ENCODE measurements at places on chromosomes 2 and 18.

GRCh38 chr18:9669016-9669415 lies 39.1 kb upstream of the RAB31 start:
- no peak for DNase-seq

DNA sequence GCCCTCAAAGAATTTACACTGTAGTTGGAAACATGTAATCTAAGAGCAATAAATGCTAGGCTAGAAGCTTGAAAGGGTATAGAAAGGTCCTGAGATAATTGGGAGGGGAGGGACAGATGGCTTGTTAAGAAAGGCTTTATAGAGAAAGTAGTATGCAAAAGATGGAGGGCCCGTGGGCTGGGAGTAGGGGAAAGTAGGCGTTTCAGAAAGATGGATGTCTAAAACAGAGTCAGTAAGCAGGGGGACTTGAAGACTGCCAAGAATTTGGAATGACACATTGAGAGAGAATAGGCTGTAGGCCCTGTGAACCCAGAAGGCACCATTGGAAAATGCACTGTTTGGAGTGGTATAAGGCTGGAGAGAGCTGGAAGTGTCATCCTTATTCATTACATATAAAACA lies 822 bp downstream of the PSMG2 start:
- DNase-seq: peak; percentile 46

GRCh38 chr2:181364492-181365170 lies 92.6 kb upstream of the ITGA4 start:
- peak; percentile 56 for DNase-seq

DNA sequence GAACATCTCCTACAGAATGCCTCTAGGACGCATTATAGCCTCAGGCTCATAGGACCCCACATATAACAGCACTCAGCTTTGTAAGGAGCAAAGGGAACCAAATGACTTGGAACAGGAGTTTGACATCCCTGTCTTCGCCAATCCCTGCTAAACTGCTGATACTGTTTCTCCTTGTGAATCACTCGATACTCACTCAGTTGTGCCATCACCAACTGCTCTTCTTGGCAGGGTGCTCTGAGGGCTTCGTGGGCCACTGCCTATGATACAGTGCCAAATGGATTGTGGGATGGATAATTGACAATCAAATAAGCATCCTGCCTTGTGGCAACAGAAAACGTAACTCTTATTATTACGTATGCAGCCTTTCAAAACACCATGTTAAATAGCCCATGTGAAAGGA lies 396.3 kb downstream of the RIT2 start:
- no peak for DNase-seq

DNA sequence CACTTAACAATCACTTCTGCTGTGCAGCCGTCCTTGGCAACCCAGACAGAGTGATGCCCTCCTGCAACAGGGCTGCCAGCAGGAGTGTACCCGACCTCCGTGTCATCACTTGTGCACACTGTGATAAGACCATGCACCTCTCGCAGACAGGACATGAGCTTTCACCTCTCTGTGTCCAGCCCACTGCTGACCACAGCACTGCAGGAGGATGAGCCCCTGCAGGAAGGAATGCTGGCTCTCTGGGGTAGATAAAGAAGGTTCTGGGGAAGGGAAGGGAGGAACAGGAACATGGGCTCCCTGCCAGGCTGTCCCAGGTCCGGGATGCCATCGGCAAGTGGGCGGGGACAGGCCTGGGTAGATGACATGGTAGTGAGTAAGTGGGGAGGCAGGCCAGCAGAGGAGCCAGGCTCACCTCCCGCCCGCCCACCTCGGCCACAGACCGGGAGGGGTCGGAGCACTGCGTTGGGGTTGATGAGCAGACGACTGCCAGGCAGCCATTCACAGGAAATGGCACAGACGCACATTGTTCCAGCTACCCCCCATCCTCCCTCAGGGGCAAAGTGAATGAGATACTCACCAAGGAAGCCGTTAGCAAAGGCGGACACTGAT lies 18.6 kb upstream of the COL6A3 start:
- DNase-seq: peak; percentile 66

GRCh38 chr18:46338766-46339165 lies 234.6 kb downstream of the HAUS1 start:
- DNase-seq: no peak

DNA sequence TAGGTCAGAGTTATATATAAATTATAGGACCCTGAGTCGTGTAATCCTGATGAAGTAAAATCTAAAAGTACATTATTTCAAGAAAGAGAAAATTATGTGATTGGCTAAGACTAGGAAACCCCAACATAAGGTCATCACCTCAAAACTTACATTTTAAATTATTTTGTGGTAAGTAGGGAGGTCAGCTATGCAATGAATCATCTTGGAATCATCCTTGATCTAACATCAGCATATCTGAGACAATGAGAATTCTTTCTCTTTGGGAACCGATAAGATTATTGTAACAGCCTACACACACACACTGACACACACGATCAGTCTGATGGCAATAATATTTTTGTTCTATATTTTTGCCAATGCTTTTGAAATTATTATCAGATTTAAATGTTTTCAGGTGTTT lies 904.8 kb upstream of the CHAC2 start:
- DNase-seq: peak; percentile 33

DNA sequence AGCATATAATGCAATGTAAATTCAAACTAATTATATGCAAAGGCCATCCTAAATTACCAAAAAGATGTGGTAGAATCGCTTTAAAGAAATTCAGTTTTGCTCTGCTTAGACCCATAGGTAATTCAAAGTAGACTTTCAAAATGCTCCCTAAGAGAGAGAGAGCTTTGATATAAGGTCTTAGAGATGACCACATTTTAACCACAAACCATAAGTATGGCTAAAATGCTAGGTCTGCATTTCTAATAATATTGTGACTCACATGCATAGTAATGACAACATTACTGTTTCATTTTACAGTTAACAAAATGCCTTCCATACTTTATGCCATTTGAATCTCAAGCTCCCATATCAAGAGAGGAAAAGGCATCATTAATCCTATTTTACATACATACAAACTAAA lies 144.5 kb downstream of the RAD51AP2 start:
- peak; percentile 68 for DNase-seq

GRCh38 chr2:3182848-3183247 lies 194.8 kb downstream of the EIPR1 start:
- DNase-seq: no peak

DNA sequence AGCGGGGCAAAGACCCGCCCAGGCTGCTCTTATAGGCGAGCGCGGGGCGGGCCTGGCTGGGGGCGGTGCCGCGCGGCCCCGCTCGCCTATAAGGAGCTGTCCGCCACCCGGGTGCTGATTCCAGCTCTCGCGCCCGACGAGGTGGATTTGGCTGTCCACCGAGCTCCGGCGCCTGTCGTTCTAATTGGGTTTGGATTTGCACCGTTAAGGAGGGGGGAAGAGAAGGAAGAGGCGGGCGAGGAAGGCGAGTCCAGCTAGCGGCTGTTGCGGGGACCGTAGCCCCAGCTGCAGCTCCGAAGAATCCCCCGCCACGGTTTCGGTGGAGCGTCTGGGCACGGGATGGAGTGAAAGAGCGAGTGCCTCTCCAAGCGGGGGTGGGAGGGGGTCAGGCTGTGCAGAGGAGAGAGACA lies at the start of gene CNTNAP5:
TSS of gene CNTNAP5 (plus strand) at position 117 of the 410 bp plus-strand sequence. CDS start 364 bp downstream, outside the sequence.
- peak; percentile 38 for DNase-seq

GRCh38 chr2:7471185-7471584 lies 554.0 kb downstream of the RNF144A start:
- DNase-seq: no peak

DNA sequence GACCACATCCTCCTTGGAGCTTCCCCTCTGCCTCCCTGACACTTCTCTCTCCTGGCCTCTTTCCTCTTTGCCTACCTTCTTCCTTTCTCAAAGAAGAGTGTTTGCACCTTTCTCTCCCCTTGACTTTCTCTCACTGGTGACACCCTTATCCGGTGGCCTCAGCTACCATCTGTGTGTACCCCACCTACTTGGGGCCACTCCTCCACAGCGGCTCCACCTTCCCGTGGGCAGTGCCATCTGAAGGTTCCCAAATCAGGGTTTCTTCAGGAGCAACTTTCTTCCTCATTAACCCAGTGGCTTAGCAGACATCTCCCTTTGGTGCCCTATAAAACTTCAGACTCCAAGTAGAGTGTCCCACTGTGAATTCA lies 5.3 kb upstream of the NCL start:
- no peak for DNase-seq

DNA sequence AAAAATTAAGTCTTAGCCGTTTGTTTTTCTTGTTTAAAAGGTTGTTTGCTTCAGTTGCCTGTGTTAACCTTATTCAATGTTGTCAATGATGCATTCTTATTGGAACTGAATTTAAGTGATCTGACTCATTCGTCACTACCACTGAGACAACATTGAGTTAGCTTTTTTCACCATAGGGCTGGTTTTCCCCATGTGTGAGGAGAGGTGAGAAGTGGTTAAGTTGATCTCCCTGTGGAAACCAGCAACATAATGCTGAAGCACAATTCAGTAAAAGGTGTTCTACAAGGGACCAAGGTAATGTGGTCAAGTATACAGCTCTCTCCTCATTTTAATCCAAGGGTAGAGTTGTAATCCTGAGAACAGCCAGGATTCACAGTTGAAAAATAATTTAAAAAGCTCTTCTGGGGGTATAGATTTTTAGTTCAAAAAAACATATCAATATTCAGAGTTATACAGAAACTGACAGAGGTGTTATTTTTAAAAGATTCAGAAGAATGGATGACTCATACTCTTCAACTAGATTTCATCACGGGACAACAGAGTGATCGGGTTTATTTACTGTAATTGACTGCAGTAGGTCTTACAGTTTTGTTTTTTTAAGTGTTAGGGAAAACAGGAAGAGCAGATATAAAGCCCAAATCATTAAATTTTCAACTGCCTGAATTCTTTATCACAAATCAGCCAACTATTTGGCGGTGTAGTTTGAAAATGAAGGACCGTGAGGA lies 12.6 kb downstream of the NOP58 start:
- DNase-seq: peak; percentile 69

GRCh38 chr18:48956356-48956755 lies 5.6 kb upstream of the SMAD7 start:
- peak; percentile 85 for DNase-seq

DNA sequence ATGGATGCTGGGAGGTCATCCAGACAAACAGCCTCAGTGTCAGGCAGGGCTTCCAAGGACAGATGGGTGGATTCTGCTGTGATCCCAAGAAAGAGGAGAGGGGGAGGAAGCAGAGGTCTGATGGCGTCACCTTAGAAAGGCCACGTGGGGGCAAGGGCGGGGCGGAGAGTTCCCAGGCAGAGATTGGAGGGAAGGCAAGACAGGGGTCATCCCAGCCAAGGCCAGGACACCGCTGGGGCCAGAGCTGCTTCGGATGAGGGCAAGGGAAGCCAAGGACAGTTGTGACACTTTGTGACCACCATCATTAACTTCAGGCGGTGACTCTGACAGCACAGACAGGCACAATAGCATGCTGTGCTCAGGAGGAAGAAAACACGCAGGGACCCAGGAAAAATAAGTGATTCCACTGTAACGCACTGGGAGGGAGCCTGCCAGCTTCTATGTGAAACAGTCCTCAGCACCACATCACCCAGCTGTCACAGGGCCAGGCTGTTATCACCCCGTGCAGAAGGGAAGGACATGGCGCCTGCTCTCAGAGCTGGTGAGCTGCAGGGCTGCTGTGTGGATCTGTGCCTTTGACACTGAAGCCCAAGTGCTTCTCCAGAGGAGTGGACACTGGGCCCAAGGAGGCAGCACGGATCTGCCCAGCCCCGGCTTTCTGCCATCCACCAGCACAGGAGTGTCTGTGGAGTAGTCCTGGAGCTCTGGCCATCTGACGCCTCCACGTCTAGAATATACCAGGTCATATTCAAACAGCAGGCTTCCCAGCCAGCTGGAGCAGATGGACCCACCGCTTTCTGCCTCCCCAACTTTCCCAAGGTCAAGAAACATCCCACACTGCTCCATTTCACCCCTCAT lies 204.1 kb downstream of the NDUFA10 start:
- no peak for DNase-seq

- peak; percentile 50 for DNase-seq
Measured at GRCh38 chr18:44411262-44411905, 269.3 kb upstream of the SETBP1 start.

DNA sequence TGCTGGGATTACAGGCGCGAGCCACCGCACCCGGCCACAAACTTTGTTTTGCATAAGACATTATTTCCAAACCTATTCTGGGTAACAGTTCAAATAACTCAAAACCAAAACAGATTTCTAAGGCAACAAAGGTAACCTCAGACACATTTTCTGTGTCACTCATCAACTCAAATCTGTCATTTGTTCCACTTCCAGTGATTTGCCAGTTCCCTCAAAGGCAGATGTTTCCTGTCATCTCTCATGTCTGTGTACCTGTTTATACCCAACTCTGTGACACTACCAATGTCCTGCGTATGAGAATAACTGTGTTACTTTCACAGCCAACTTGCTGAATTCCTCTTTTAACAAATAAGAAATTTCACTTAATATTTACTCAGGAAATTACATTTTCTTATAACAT lies 54.4 kb downstream of the SCN3A start:
- DNase-seq: no peak

- DNase-seq: peak; percentile 56
Measured at GRCh38 chr2:141630407-141630930, 500.3 kb downstream of the LRP1B start.

DNA sequence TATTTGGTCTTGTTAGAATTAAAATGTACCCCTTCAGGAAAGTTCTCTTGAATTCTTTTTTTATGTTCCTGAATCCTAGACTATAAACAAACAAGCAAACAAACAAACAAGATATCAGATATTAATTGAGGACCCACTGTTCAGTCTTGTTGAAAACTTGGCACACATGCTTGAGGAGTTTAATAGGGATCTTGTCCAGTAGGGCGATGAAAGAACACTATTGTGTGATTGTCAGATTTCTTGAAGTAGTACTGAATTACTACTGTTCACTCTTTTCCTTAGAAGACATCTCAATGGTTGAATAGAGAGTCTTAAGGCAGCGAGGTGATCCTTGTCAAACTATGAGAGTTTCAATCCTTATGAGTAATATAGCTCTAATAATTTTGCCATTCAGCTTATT lies 130.2 kb downstream of the PTPRM start:
- no peak for DNase-seq

- no peak for DNase-seq
Measured at GRCh38 chr2:183950673-183951072, 647.7 kb upstream of the ZNF804A start.

- peak; percentile 25 for DNase-seq
Measured at GRCh38 chr2:184304006-184304405, 294.3 kb upstream of the ZNF804A start.

GRCh38 chr2:105806996-105807395 lies 62.3 kb downstream of the NCK2 start:
- no peak for DNase-seq

DNA sequence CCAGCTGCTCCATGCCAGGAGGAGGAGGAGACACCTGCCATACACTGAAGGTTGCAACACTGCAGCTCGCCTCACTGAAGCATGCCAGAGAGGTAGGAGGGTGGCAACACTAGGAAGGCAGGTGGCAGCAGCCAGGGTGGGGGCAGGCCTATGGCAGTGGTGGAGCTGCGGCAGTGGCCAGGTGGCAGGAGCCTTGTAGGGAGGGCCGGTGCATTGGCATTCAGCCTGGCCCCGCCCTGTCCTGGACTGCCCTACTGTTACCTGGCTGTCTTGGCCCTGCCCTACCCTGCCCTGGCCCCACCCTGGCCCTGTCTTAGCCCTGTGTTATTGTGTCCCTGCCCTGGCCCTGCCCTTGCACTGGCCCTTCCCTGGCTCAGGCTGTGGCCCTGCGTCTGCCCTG lies 7.4 kb upstream of the ANKRD62 start:
- DNase-seq: no peak
